Calu3 (cell line): ENCODE measurements at places on chromosomes 11 and 22. TPM values are rescaled to one million over a fixed set of nuclear protein-coding genes. Genes with fewer than 3 reads are reported as not detected.

MRGPRX1 gene
- not detected in 2 replicates for total RNA-seq

MLC1 gene
- not detected in 2 replicates for total RNA-seq

ROBO3 gene
- 0.69 and 0.99 TPM in 2 replicates for total RNA-seq

C11orf65 gene
- total RNA-seq = not detected in 2 replicates

NXF1 gene
- 48.0 and 51.6 TPM in 2 replicates for total RNA-seq

IFITM5 gene
- total RNA-seq = not detected in 2 replicates

- H3K36me3 ChIP-seq = peaks cover 5% of the 10 kb centered on the region
- no peaks in the 10 kb centered on the region for H3K4me1 ChIP-seq
- H3K27ac ChIP-seq = no peak overlapping the region
- H3K27me3 ChIP-seq = no peaks in the 10 kb centered on the region
Measured at GRCh38 chr22:49107961-49108530, 719.6 kb downstream of the BRD1 start.

- no peaks in the 10 kb centered on the region for H3K36me3 ChIP-seq
- H3K27ac ChIP-seq = no peak overlapping the region
- H3K4me3 ChIP-seq = no peak overlapping the region
- H3K4me1 ChIP-seq = peaks cover 10% of the 10 kb centered on the region
- H3K27me3 ChIP-seq = no peaks in the 10 kb centered on the region
Measured at GRCh38 chr11:104690241-104690640, 208.0 kb downstream of the CASP12 start.

- no peak for DNase-seq
- H3K36me3 ChIP-seq = no peaks in the 10 kb centered on the region
- H3K27ac ChIP-seq = no peak overlapping the region
- no peaks in the 10 kb centered on the region for H3K27me3 ChIP-seq
- H3K4me3 ChIP-seq = no peak overlapping the region
Measured at GRCh38 chr11:34298871-34299270, 58.9 kb downstream of the ABTB2 start.

- peaks cover 97% of the 10 kb centered on the region for H3K36me3 ChIP-seq
- DNase-seq = no peak
- peak overlapping the region; percentile 100 for H3K27ac ChIP-seq
Measured at GRCh38 chr22:36330655-36331305, 57.0 kb downstream of the MYH9 start.

DNA sequence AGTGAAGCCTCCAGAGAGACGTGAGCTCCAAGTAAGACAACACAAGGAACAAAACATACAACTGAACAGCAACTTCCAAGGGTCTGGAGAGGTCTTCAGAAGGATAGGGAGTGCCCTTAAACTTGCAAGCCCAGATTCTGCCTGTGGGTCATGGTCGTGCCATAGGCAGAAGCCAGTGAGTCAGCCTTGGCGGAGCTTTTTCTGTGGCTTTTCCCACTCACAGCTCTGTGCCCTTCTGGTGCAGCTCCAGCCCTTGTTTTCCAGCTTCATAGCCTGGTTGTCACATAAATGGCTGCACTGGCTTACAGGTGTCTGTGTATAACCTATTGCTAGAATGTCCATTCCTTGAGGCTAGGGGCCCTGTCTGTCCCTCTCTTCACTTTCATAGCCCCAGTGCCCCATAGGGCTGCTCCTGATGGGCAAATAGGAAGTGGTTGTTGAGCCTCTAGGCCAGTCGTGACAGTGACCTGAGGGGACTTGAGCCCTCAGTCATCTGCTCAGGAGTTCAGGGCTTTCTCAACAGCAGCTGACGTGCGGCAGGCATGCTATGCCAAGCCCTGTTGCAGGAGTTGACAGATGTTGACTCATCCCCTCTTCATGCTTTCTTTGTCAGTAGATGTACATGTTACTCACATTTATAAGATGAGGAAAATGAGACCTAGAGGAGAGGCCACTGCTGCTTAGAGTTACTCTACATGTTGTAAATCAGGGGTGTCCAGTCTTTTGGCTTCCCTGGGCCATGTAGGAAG is 7.4 kb downstream of the MED15 start:
- no peak for DNase-seq
- no peak overlapping the region for H3K27ac ChIP-seq
- H3K36me3 ChIP-seq = peaks cover 30% of the 10 kb centered on the region
- no peaks in the 10 kb centered on the region for H3K27me3 ChIP-seq

- H3K4me3 ChIP-seq = no peak overlapping the region
- no peak for DNase-seq
- no peaks in the 10 kb centered on the region for H3K36me3 ChIP-seq
- H3K4me1 ChIP-seq = no peaks in the 10 kb centered on the region
- no peak overlapping the region for H3K27ac ChIP-seq
Measured at GRCh38 chr11:79925570-79925969, 484.7 kb upstream of the TENM4 start.

DNA sequence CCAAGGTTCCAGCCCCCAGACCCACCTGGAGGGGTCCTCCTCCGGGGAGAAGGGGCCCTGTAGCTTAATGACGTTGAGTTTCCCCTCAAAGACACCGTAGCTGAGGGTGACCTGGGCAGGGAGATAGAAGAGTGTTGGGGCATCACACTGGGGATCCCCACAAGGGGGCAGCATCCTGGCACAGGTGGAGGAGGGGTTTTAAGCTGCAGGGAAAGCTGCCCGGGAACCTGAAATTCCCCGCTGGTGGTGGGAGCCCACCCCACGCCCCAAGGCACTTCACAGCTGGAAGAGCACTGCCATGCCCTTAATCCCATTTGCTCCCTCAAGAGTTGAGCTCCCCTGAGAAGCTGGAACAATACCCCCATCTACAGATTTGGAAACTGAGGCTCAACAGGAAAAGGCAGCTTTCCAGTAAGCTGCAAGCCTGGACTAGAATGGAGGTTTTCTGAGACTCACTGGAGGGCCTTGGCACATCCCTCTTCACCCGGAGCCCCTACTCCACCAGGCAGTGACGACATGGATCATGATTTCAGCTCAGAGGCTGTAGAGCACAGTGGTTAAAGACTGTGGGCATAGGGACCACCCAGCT is 13.7 kb downstream of the MFNG start:
- no peaks in the 10 kb centered on the region for H3K27me3 ChIP-seq
- DNase-seq = peak; percentile 77
- H3K27ac ChIP-seq = no peak overlapping the region
- no peak overlapping the region for H3K4me3 ChIP-seq
- H3K4me1 ChIP-seq = no peaks in the 10 kb centered on the region

GRCh38 chr11:33651555-33651954 is 49.1 kb downstream of the C11orf91 start:
- no peak overlapping the region for H3K27ac ChIP-seq
- no peak overlapping the region for H3K4me3 ChIP-seq
- H3K36me3 ChIP-seq = no peaks in the 10 kb centered on the region
- H3K4me1 ChIP-seq = no peaks in the 10 kb centered on the region

GRCh38 chr11:125382314-125382791 is 113.7 kb downstream of the FEZ1 start:
- no peaks in the 10 kb centered on the region for H3K4me1 ChIP-seq
- H3K4me3 ChIP-seq = no peak overlapping the region
- H3K27ac ChIP-seq = no peak overlapping the region
- no peaks in the 10 kb centered on the region for H3K36me3 ChIP-seq
- H3K27me3 ChIP-seq = peaks cover 91% of the 10 kb centered on the region

- no peak overlapping the region for H3K4me3 ChIP-seq
- H3K27ac ChIP-seq = no peak overlapping the region
- peaks cover 18% of the 10 kb centered on the region for H3K4me1 ChIP-seq
- peaks cover 13% of the 10 kb centered on the region for H3K27me3 ChIP-seq
- DNase-seq = no peak
Measured at GRCh38 chr11:69499186-69499917, 17.9 kb downstream of the LINC01488 start.

DNA sequence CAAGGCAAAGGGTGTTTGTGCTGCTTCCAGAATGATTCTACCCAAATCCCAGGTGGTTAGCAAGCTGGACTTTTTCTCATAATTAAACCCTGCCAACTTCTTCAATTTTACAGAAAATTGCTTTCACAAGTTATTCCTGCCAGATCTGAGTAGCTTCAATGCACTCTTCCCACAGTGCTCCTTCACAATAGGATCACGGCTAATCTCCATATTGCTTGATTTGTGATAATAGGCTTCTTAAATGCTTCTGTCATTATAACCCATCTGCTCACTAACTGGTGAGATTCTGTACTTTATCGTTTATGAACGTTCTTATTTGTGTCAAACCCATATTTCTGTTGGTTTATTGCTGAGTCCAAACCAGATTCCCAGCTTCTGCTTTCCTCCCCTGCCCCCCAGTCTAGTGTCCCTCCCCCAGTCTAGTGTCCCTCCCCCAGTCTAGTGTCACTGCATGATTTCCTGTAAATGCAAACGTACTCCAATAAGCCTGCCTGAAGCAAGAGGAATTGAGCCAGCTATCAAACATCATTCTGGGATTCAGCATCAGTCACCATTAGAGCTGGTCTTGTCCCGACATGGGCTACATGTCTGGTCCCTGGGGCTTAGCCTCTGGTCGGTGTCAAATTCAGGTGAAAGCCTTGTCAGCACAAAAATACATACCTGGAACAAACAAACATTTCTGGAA is 14.0 kb downstream of the MMP3 start:
- no peak overlapping the region for H3K27ac ChIP-seq
- H3K4me3 ChIP-seq = no peak overlapping the region
- H3K4me1 ChIP-seq = peaks cover 11% of the 10 kb centered on the region
- H3K36me3 ChIP-seq = peaks cover 6% of the 10 kb centered on the region
- no peak for DNase-seq

GRCh38 chr11:131957875-131958274 is 587.5 kb downstream of the NTM start:
- no peak overlapping the region for H3K27ac ChIP-seq
- no peak overlapping the region for H3K4me3 ChIP-seq
- no peak for DNase-seq
- H3K4me1 ChIP-seq = no peaks in the 10 kb centered on the region

- H3K36me3 ChIP-seq = no peaks in the 10 kb centered on the region
- no peak overlapping the region for H3K4me3 ChIP-seq
- no peak overlapping the region for H3K27ac ChIP-seq
- H3K27me3 ChIP-seq = peaks cover 37% of the 10 kb centered on the region
Measured at GRCh38 chr22:16959345-16959930, 48.6 kb downstream of the GAB4 start.

- no peaks in the 10 kb centered on the region for H3K4me1 ChIP-seq
- H3K4me3 ChIP-seq = no peak overlapping the region
- no peak overlapping the region for H3K27ac ChIP-seq
- DNase-seq = no peak
Measured at GRCh38 chr11:81104051-81104450, 1629.6 kb downstream of the FAM181B start.

- no peak overlapping the region for H3K4me3 ChIP-seq
- H3K27me3 ChIP-seq = peaks cover 79% of the 10 kb centered on the region
- no peak overlapping the region for H3K27ac ChIP-seq
- no peaks in the 10 kb centered on the region for H3K4me1 ChIP-seq
- no peak for DNase-seq
Measured at GRCh38 chr11:79011357-79011756, 429.5 kb downstream of the TENM4 start.

GRCh38 chr22:50027639-50028537 is 15.3 kb upstream of the IL17REL start:
- no peak overlapping the region for H3K4me3 ChIP-seq
- no peak overlapping the region for H3K27ac ChIP-seq
- H3K36me3 ChIP-seq = peaks cover 18% of the 10 kb centered on the region

GRCh38 chr11:10380921-10381320 is 74.1 kb upstream of the AMPD3 start:
- no peak overlapping the region for H3K4me3 ChIP-seq
- no peak overlapping the region for H3K27ac ChIP-seq
- H3K27me3 ChIP-seq = peaks cover 35% of the 10 kb centered on the region
- no peaks in the 10 kb centered on the region for H3K4me1 ChIP-seq

DNA sequence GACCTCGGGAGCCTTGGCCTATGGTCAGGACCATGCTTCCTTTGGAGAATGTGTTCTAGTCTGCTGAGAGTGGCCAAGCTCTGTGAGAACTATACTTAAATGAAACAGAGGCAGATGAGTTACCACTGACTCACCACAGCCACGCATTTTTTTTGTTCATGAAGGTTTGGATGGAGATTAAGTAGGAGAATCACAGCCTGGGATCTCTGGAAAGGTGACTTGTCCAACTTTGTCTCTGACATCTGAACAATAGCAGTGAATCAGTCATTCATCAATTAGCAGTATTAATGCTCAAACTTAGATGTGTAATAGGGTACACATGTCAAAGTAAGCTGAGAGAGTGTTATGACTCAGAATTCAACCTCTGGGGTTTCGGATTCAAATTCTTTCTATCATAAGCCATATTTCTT is 100.7 kb upstream of the ANO3 start:
- H3K4me1 ChIP-seq = peaks cover 22% of the 10 kb centered on the region
- no peaks in the 10 kb centered on the region for H3K27me3 ChIP-seq
- H3K36me3 ChIP-seq = no peaks in the 10 kb centered on the region
- no peak for DNase-seq

DNA sequence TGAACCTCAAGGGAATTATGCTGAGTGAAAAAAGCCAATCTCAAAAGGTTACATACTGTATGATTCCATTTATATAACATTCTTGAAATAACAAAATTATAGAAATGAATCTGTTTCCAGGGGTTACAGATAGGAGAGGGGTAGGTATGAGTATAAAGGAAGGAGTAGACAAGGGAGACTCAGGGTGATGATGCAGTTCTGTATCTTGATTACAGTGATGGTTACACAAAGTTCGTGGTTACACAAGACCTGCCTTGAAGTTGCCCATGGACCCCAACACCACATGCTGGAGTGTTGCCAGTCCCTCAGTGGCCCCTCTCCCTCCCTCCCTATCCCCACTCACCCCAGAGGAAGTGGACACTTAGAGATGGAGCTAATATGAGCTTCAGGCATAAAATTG is 20.3 kb downstream of the STK33 start:
- no peaks in the 10 kb centered on the region for H3K4me1 ChIP-seq
- H3K27ac ChIP-seq = no peak overlapping the region
- no peak overlapping the region for H3K4me3 ChIP-seq
- no peaks in the 10 kb centered on the region for H3K36me3 ChIP-seq

DNA sequence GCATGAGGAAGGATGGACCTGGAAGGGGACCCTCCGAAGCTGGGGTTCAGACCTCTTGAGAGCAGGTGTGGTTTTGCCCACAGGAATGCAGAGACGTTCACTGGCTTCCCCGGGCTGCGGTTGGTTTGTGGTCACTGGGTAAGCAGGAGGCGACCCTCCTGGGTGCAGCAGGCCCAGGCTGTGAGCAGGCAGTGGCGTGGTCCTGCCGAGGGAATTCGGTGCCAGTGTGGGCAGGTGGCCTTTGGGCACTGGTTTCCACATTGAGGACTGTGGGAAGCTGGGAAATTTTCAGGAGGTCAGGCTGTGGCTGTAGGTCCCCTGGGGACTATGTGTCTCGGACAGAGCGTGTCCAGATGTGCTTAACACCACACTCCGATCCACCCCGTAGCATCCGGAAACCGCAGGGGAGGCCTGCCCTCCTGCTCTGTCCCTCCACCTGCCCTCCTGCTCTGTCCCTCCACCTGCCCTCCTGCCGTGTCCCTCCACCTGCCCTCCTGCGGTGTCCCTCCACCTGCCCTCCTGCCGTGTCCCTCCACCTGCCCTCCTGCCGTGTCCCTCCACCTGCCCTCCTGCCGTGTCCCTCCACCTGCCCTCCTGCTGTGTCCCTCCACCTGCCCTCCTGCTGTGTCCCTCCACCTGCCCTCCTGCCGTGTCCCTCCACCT is 27.5 kb downstream of the TPCN2 start:
- no peak overlapping the region for H3K27ac ChIP-seq
- H3K27me3 ChIP-seq = no peaks in the 10 kb centered on the region
- DNase-seq = peak; percentile 25
